Motor neuron (in vitro differentiated cells): ENCODE measurements at places on chromosomes 1 and 21.

- ATAC-seq, result no peak
Measured at GRCh38 chr1:78408192-78408591, 82.6 kb upstream of the PTGFR start.

DNA sequence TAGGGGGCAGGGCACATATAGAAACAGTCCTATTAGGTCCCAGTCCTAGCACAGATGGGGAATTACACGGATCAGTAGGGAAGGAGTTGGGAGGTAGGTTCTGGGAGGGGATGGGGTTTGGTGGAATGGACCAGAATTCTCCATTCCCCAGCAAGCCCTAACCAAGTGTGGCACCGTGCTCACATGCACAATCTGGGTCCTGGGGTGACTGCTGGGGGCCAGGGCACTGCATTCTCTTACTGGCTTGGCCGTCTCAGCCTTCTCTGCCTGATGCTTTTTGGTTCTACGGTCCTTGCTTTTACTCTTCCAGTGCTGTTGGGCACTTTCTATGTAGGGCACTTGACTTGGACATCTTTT lies 53.9 kb downstream of the NENF start:
- no peak for ATAC-seq

DNA sequence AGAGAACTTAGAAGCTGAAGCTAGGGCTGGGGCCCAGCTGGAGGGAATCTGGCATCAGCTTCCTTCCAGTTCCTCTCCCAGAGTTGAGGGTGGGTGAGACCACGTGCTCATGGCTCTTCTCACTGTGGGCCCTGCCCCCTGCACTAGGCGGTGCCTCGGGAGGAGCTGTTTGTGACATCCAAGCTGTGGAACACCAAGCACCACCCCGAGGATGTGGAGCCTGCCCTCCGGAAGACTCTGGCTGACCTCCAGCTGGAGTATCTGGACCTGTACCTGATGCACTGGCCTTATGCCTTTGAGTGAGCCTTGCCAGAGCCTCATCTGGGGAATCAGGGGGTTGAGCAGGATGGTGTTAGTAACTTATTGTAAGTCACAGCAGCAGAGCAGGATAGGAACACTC lies 16.1 kb downstream of the AKR1A1 start:
- no peak for ATAC-seq

GRCh38 chr1:52907068-52907811 lies 14.3 kb downstream of the ECHDC2 start:
- no peak for ATAC-seq

DNA sequence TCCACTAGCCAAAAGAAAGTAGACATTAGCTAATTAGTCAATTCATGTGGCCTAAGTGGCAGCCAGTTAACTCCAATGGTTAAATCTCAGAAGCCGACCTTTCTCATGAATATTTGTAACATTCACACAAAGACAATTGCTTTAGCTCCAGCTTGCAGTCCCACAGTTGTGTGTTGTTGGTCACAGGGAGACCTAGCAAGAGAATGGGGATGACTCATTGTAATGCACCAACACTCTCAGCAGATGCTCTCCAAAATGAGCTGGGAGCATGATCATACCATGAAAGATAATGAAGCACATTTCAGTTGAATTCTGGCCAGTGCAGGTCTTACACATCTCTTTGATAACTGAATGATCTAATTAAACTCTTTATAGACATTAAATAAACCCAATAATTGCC lies 160.4 kb downstream of the HLX start:
- ATAC-seq, result peak; percentile 42

- no peak for ATAC-seq
Measured at GRCh38 chr1:60035921-60036320, 37.6 kb downstream of the C1orf87 start.

DNA sequence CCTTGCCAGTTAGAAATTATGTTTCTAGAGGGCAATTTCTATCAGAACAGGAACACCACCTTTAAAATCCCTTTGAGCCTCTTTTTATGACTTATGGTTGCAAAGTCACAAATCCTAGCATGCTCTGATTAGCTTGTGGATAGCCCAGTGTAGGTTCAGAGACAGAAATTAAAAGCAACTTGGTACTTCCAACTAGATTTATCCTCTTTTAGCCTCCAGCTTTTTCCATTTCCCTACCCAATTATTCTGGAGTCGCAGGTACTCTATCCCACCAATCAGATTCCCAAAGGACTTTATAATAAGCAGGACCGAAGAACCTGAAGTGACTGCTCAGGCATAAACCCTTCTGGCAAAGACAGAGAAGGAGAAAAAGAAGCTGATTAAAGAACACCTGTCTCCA lies 33.4 kb upstream of the LRRC53 start:
- no peak for ATAC-seq

DNA sequence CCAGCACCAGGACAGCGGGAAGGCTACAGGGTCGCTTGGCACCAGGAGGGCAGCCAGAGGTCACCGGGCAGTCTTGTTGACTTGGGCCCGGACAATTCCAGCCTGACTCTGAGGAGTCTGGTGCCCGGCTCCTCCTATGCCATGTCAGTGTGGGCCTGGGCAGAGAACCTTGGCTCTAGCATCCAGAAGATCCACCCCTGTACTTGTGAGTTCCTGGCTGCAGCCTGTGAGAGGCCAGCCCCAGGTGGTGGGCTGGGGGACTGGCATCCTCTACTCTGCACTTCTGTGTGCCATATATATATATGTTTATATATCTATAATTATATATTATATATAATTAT lies 11.6 kb upstream of the PTPN7 start:
- ATAC-seq, result no peak

GRCh38 chr1:20787840-20788795 lies 1.0 kb upstream of the HP1BP3 start:
- no peak for ATAC-seq

- ATAC-seq, result peak; percentile 49
Measured at GRCh38 chr1:234114648-234115307, 210.3 kb downstream of the SLC35F3 start.

- no peak for ATAC-seq
Measured at GRCh38 chr1:2100780-2101108, 50.5 kb downstream of the PRKCZ start.

DNA sequence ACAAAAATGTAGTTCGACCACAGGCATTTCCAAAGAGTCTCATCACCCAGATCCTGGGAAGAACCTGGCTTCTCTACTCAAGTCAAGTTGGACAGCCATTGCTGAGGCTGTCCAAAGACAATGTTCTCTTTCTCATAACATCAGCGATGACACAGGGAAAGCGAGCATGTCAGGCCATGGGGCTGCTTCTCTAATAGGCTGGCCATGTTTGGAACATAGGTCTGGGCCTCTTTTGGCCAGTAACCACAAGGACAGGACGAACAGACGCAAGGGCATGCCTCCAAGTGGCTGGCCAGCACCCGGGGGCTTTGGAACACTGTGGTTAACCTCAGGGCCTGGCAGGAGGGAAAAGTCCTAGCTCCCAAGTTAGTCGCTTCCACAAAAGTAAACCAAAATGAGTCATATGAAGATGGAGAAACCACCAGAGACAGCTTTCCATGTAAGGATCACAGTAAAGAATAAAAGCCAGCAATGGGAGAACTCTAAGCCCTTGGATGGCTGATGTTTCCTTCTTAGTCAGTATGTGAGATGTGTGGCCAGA lies 80.6 kb upstream of the SLC44A3 start:
- ATAC-seq, result no peak

GRCh38 chr1:232732344-232732910 lies 72.8 kb upstream of the MAP10 start:
- no peak for ATAC-seq

GRCh38 chr1:103582464-103582863 lies 11.1 kb downstream of the AMY2B start:
- no peak for ATAC-seq

DNA sequence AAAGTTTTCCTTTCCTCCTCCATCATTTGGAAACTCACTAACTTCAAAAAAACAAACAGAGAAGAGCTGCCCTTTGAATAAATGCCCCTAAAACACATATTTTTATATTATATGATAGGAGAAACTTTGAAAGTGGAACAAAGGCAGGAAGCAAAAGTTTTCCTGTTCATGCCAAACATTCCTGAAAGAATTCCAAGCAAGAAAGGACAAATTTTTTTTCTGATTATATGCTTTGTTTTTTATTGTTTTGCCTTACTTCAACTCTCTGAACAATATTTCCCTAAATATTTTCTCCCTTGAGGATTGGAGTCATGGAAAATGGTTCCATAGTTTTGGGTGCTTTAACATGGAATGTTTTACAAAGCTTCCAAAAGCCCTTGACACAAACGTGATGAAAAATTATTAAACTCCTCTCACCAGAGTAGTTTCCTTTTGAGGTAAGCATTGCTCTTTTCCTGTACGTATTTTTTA lies 638.5 kb upstream of the CAMK1G start:
- no peak for ATAC-seq

GRCh38 chr1:33379631-33380354 lies 51.1 kb downstream of the PHC2 start:
- no peak for ATAC-seq

DNA sequence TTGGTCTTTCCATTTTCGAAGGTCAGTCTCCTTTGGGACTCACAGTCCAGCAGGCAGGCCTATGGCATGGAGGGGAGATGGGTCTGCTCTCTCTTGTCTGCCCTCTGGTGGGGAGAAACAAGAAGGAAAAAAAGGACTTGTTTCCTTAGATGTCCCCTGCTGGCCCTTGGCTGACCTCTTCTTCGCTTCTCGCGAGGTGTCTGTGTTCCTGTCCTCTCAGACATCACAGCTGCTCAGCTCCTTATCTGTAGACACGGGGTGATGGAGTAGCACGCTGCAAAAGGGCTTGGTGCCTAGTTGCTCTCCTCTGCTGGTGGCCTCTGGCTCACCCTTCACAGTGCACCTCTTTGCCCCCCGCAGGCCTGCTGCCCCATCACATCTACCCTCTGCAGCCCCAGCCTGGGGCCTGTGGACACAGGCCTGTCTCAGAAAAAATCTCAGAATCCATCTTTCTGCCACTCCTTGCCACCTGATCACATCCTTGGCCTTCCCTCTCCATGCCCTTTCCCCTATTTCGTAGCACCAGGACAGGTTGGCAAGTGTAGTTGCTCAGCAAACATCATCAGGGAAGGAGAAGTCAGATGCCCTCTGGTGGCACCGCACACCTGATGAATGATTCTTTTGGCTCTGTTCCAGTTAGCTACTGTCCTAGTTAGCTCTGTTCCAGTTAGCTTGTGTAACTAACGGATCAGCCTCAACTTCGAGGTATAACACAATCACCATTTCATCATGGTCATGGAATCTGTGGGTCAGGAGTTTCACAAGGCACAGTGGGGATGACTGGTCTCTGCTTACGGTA lies 18.7 kb upstream of the AK2 start:
- peak; percentile 85 for ATAC-seq
